ENCODE measurements at places on chromosomes 13 and 19.

DNA sequence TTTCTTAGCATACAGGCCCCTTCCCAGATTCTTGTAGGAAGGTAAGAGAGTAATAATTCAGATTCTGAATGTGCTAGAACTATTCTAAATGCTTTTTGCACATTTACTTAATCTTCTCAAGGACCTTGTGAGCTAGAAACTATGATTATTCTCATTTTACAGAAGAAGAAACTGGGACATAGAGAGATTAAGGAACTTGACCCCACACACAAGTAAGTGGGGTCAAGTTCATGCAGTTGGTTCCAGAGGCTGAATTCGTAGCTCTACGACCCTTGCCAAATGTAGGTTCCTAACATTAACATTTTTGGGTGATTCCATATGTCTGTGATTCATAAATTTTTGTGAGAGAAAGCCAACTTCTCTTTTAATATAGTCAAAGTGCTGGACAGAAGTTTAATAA lies 238.1 kb downstream of the LACC1 start:
- DNase-seq: no peak

- peak; percentile 22 for DNase-seq
Measured at GRCh38 chr13:100089465-100090032, 656 bp downstream of the PCCA start.

GRCh38 chr13:99311748-99312492 lies 4.7 kb upstream of the GPR183 start:
- no peak for DNase-seq

DNA sequence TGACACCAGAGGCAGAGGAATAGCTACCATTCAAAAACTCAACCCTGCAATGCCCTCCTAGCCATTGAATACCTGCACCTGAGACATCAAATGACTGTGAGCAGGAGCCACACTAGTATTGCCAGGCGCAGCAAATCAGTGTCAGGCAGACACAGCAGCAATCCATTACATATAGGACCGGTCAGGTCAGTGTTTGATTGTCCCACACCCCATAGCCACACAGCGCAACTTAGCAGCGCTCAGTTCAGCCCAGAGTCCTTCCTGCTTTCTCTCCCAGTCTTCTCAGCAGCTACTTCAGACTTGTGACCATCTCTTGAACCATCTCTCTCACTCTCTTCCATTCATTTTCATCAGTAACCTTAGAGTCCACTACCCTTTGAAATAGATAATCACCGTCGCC lies 181.6 kb upstream of the GPR12 start:
- no peak for DNase-seq

- DNase-seq: no peak
Measured at GRCh38 chr19:44666852-44667556, 4.3 kb upstream of the CEACAM19 start.

DNA sequence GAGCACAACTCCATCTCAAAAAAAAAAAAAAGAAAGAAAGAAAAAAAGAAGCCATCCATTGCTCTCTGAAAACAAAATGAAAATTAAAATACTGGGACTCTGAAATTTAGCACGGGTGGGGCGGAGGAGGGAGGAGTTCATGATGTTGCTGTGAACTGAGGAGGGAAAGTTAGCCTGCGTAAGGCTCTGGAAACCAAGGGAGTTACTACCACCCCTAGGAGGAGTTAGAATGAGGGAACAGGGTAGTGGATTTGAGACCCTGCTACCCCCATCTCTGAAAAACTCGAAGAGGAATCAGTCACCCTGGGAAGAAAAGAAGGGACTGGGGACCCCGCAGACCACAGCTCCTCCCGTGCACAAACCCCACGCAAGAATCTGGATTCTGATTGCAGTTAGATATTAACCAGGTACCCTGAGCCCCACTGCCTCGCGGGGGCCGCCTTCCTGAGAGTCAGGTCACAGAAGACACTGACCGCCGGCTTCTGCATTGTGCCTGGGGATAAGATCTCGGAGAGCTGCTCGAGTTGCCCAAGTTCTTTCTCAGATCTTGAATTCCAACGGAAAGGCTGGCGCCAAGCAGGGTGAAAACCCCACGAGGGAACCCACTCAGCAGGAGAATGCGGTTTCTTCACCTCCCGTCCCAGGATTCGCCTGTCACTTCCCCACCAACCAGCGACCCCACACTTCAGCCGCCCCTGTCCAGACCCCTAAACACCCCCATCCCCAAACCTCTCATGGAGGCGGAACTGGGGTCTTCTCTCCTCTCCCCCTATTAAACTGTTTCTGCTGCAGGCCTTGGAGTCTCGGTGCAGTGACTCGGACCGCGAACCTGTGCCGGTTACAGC lies 870 bp downstream of the ZNF442 start:
- DNase-seq: no peak

DNA sequence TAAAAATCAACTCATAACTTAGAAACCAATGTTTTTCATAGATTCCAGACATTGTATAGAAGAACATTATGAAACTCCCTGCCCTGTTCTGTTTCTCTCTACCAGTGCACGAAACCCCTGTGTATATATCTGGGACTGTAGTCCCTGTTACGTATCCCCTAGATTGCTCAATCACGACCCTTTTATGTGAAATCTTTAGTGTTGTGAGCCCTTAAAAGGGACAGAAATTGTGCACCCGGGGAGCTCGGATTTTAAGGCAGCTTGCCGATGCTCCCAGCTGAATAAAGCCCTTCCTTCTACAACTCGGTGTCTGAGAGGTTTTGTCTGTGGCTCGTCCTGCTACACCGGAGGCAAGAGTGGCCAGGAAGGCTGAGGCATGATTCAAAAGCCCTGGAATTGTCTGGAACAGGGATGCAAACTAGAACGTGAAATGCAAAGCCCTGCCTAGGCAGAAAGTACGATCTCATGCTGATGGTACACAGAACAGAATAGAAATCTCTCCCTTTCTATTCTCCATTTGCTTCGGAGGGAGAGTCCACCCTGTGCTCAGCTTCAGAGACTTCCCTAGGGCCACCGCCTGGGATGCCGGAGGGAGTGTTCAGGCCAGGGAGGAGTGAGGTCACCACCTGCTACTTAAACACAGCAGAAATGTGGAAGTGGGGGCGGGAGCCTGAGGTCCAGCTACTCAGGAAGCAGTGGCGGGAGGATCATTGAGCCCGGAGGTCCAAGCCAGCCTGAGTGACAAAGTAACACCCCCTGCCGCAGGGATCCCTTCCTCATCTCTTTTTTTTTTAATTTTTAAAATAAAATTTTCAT lies 758 bp upstream of the ZNF888 start:
- no peak for DNase-seq

DNA sequence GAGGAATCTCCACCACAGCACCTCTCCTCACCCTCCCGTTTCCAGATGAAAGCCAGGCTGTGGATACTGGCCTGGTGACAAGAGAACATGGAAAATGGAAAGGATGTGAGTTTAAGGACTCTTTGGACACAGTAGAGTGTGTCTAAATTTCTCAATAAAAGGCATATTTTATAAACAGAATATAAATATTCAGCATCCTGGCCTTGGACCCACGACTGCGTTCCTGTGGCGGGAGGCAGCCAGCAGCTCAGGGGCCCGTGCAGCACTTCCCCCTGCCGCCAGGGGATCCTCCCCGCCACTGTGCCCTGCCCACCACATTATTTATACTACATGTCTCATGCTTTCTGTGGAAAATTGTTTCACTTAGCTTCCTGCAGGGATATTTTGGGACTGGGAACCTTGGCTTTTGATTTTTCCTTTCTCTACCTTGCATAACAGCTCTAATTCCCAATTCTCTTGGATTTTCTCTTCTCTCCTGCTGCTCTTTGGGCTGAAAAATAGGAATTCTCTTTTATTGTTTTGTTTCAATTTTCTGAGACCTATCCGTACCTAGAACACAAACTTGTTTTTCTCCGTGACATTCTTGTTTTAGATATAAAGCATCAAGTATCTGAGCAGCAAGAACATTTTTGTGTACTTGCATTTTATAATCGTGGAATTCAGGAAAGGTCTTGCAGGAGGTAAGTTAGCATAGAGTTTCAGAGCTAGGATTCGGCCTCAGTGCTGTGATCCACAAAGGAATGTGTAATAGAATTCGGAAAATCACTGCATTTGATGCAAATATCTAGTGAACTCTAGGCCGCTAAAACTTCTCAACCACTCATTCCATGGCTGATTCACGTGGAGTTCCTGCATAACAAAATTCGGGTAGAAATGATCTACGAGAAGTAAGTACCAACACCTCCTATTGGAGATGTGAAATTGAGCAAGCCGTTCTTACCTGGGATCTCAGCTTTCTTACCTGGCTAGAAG lies 107.7 kb upstream of the SPATA13 start:
- no peak for DNase-seq

- peak; percentile 52 for DNase-seq
Measured at GRCh38 chr19:2239771-2240770, 3.4 kb downstream of the SF3A2 start.

GRCh38 chr19:18346091-18346490 lies 5.7 kb downstream of the PGPEP1 start:
- DNase-seq: no peak

GRCh38 chr13:113542751-113543424 lies 41.7 kb upstream of the TFDP1 start:
- no peak for DNase-seq

GRCh38 chr19:20422216-20423205 lies 143.1 kb downstream of the ZNF737 start:
- no peak for DNase-seq

DNA sequence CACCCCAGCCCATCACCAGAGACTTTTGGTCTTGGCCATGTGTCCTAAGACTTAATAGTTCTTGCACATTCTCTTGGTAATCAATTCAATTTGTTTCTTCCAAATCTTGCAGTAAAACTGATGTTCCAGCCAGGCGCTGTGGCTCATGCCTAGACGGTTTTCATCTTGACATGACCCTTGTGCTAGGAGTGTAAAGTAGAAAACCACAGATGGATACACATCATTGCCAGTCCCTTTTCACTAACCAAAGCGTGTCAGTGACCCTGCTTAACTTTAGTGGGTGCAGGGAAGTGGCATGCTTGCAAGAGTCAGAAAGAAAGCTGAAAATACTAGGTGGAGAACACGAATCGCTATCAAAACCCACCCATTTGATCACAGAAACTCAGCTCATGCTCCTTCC lies 18.0 kb upstream of the CD70 start:
- no peak for DNase-seq

GRCh38 chr13:79289571-79289970 lies 116.5 kb downstream of the RBM26 start:
- DNase-seq: no peak

- DNase-seq: peak; percentile 44
Measured at GRCh38 chr13:39144941-39145533, 106.8 kb downstream of the NHLRC3 start.

GRCh38 chr13:100987948-100988347 lies 313.4 kb upstream of the TMTC4 start:
- no peak for DNase-seq

GRCh38 chr13:20019043-20019442 lies 60.5 kb downstream of the ZMYM2 start:
- peak; percentile 58 for DNase-seq

GRCh38 chr19:35048911-35049411 lies 7.4 kb downstream of the HPN start:
- no peak for DNase-seq

GRCh38 chr13:110414931-110415330 lies 107.8 kb downstream of the COL4A2 start:
- no peak for DNase-seq

- no peak for DNase-seq
Measured at GRCh38 chr19:18649371-18650020, 12.7 kb downstream of the KLHL26 start.

DNA sequence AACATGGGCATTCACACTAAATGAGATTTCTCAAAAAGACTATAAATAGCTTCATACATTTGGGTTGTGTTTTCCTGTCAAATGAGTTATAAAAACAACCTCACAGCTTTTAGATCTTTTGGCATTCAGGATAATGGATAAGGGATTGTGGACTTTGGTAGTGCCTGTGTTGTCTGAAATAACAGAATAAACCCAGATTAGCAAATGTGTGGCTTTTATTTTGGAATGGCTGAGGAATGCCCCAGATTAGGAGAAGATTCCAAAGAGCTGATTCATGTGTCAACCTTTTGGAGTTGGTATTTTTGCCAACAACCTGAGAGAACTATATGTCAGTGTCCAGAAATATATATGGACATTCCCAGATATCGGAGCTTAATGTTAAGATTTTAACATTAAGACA lies 164.7 kb downstream of the MTUS2 start:
- no peak for DNase-seq

- no peak for DNase-seq
Measured at GRCh38 chr13:77423296-77423695, 96.4 kb upstream of the MYCBP2 start.

- DNase-seq: no peak
Measured at GRCh38 chr13:54162069-54162468, 1133.5 kb downstream of the OLFM4 start.

GRCh38 chr19:31503211-31503610 lies 154.0 kb upstream of the TSHZ3 start:
- no peak for DNase-seq

DNA sequence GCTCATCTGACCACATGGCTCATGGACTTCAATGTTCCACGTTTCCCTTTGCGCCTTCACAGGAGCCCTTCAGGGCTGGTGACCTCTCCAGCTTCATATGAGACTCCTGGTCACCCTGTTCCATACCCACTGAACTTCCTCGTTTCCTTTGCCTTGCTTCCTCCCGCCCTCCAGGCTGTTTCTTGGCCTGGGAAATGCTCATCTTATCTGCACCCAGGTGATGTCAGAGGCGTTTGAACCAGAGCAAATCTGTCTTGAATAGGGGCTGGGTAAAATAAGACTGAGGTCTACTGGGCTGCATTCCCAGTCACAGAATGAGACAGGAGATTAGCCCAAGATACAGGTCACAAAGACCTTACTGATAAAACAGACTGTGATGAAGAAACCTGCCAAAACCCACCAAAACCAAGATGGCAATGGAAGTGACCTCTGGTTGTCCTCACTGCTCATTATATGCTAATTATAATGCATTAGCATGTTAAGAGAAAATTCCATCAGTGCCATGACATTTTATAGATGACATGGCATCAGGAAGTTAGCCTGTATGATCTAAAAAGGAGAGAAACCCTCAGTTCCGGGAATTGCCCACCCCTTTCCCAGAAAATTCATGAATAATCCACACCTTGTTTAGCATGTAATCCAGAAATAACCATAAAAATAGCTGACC lies 102.7 kb downstream of the DCLK1 start:
- no peak for DNase-seq

DNA sequence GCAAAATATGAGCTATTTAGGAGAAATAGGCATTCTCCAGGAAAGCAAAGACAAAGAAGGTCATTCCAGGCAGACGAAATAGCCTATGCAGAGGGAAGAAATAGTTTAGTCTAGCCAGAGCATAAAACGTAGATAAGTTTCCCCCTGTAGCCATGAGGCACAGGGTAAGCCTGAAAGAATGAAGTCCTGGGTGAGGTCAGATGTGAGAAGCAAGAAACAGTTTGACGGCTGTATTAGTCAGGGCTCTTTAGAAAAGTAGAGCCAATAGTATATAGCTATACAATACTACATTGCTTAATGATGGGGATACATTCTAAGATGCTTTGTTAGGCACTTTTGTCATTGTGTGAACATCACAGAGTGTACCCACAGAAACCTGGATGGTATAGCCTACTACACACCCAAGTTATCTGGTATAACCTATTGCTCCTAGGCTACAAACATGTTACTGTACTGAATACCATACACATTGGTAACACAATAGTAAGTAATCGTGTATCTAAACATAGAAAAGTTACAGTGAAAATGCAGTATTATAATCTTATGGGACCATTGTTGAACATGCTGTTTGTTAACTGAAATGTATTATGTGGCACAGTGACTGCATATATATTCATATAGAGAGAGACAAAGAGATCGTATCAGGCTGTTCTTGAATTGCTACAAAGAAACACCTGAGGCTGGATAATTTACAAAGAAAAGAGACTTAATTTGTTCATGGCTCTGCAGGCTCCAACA lies 59.3 kb upstream of the WDFY2 start:
- no peak for DNase-seq

Data from activated CD4-positive, alpha-beta T cell treated with anti-CD3 and anti-CD28 coated beads, Interleukin-2, amount 50 U/mL, for 16 hours (primary cell).